RCC 7860 (cell line): ENCODE measurements at places on chromosomes 4 and X.

GRCh38 chr4:17072483-17072882, 174.0 kb upstream of the LDB2 start:
- no peak for DNase-seq

GRCh38 chr4:177895136-177895535, 452.9 kb upstream of the AGA start:
- DNase-seq: no peak

- DNase-seq: no peak
Measured at GRCh38 chr4:139965789-139966188, 188.2 kb downstream of the MAML3 start.

GRCh38 chr4:46878641-46879040, 30.4 kb downstream of the COX7B2 start:
- no peak for DNase-seq

DNA sequence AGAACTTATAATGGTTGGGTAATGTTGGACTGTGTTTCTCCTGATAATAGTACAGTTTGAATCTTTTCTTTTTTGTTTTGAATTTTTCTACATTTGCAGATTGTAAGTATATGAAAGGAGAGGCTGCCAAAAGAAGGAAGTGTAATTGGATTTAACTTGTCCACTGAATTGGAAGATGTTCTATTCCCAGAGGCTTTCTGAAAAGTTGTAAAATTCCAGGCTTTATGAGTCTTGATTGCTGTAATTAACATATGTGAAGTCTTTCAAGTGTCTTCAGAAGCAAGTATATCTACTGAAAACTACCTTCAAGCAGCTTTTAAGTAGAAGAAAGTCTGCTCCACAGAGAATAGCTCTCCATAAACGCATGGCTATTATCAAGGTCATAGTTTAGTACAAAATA, 2456.4 kb downstream of the PCDH7 start:
- DNase-seq: no peak

GRCh38 chr4:183828125-183828524, 77.0 kb upstream of the STOX2 start:
- no peak for DNase-seq
